ENCODE measurements at places on chromosomes 1 and 21.

GRCh38 chr1:158728510-158729225 is 8.1 kb upstream of the OR6K3 start:
- DNase-seq = no peak

- no peak for DNase-seq
Observed at GRCh38 chr1:154422521-154422920, 17.4 kb downstream of the IL6R start.

GRCh38 chr1:192998536-192998935 is 60.6 kb downstream of the UCHL5 start:
- DNase-seq = no peak

DNA sequence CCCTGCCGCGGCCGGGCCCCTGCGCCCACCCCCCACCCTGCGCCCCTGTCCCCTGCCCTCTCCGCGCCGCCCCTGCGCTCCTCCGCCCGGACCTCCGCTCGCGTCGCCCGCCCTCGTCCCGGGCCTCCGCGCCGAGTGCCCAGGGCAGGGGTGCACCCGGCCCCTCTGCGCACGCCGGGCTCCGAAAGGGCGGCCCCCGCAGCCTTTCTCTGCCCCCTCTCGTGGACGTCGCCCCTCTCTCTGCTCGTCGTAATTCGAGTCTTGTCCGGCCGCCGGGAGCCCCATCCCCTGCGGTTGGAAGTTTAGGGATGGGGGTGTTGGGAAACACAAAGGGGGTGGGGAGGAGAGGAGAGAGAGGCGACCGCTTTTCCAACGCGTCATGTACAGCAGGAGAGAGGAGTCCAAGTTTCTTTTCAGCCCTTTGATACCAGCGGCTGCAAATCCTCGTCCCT is 407 bp downstream of the GALNT2 start:
- no peak for DNase-seq

- DNase-seq = no peak
Observed at GRCh38 chr1:203461717-203462116, 13.9 kb upstream of the PRELP start.

- DNase-seq = no peak
Observed at GRCh38 chr1:48738356-48738755, 38.3 kb downstream of the BEND5 start.

GRCh38 chr1:181737056-181737455 is 253.7 kb downstream of the CACNA1E start:
- DNase-seq = no peak

GRCh38 chr1:5622412-5622811 is 369.8 kb downstream of the NPHP4 start:
- no peak for DNase-seq

DNA sequence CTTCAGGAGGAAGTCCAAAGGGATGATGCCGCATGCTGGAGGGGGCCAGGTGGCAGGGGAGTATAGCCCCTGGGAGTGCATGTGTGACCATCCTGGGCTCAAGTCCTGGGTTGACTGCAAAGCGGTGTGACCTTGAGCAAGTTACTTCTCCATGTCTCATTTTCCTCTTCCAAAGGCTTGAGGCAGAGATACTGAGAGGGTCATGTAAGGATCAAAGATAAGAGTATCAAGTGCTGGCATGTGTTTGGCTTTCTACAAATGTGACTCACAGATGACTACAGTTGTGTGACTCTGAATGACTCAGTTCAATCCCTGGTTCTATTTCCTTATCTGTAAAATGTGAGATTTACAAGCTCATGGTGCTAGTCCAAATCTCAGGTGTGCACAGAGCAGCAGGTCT is 26.1 kb downstream of the PROK1 start:
- no peak for DNase-seq

- no peak for DNase-seq
Observed at GRCh38 chr21:32472890-32473765, 60.6 kb downstream of the EVA1C start.

GRCh38 chr1:6523566-6523965 is 30.7 kb downstream of the NOL9 start:
- no peak for DNase-seq

- DNase-seq = no peak
Observed at GRCh38 chr1:234732671-234733390, 122.9 kb upstream of the IRF2BP2 start.

GRCh38 chr1:26856604-26857469 is 6.1 kb upstream of the SFN start:
- DNase-seq = no peak

DNA sequence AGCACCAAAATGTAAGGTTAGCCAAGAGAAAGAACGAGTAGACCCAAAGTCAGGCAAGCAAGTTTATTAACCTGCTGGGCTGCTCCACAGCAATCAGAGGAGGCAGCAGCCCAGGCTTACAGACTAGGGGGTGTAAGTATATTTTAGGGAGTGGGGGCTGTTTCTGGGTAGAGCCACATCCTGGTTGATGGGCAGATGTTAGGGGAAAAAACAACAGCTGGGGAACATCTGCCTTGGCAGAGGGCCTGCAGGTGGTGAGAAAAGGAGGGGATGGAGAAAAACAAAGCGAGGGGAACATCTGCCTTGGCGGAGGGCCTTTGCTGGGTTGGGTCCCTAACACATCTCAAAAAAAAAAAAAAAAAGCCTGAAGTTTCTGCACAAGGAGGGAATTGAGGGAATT is 9.7 kb upstream of the ZBTB48 start:
- DNase-seq = no peak

GRCh38 chr21:42386034-42386591 is 9.7 kb downstream of the TMPRSS3 start:
- no peak for DNase-seq

GRCh38 chr21:26389971-26390641 is 183.0 kb downstream of the CYYR1 start:
- DNase-seq = no peak

- no peak for DNase-seq
Observed at GRCh38 chr1:111965781-111966443, 23.6 kb downstream of the KCND3 start.

DNA sequence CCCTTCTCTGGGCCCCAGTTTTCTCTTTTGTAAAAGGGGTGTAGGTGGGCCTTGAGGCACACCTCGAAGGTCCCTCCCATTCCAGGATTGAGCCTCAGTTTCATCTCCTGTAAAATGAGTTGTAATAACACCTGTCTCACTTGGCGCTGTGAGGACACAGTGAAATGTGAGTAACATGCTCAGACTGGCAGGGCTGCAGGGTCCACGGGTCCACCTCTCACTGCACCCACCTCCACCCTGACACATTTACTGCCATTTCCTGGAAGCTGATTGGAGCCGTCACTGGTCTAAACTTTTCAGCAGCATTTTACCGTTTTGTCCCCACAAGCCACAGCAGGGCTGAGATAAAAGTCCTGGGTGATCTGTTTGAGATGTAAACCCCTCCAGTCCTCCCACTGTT is 398.0 kb downstream of the PTPRU start:
- DNase-seq = no peak

DNA sequence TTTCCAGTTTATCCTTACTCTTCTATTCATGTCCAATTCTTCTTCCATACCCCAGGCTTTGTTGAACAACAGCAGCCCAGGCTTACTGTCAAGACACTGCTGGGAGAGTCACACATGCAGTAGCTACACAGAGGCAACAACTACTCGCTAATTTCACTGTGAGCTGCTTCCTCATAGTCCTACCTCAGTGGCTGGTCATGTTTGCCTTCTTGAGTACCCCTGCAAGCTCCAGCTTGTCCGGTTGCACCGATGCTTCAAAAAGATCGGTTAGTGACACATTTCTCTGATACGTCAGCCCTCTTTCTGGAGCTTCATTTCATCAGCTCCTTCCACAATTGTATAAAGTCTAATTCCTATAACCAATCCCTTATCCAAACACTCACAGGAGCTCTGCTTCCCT is 246.7 kb upstream of the NFIA start:
- no peak for DNase-seq

DNA sequence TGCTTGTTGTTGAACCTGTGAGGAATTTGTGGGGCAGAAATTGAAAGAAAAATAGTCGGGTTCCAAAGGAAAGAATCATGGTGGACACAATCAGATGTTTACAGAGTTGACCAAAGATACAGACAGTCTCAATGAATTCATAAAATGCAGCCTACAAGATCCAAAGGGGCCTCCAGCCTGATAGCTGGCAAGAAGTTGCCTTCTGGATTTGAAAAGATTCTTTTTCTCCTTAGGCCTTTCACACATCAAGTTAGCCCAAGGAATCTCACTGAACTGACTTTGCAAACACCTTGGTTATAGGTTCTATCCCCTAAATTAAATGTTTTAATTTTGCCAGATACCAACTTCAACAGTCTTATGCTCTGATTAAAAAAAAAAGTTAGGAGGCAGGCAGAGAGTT is 21.5 kb downstream of the SLAMF1 start:
- DNase-seq = no peak

DNA sequence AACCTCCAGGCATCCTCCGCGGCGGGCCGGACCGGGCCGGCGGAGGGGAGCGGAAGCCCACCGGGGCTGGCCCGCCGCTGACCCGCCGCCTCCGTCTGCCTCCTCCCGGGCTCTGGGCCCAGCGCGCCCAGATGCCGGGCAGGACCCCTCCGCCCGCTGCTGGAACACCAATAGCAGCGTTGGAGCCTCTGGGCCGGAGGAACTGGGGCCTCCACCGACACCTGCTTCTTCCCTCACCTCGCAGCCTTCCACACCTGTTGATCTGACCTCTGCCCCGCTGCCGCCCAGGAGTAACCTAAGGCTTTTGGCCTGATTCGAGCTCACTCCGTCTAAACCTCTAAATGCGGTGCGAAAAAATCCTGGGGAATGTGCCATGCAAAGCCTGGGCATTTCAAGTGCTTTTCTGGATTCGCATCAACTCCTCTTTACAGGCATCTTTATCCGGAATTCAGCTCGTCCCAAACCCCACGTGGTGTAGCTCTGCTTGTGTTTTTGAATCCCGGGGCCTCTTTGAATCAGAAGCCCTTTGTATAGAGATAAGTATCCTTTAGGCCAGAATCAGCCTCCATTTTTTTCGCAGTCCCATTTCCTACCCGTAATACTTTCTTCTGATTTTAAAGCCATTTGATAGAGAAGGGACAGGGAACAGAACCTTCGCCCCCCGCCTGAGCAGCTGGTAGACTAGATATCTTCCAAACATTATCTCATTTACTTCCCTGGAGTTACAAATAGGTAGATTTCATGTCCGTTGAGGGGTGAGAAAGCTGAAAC is 680 bp upstream of the CNN3 start:
- no peak for DNase-seq

GRCh38 chr1:203511513-203511912 is 17.6 kb downstream of the OPTC start:
- no peak for DNase-seq

DNA sequence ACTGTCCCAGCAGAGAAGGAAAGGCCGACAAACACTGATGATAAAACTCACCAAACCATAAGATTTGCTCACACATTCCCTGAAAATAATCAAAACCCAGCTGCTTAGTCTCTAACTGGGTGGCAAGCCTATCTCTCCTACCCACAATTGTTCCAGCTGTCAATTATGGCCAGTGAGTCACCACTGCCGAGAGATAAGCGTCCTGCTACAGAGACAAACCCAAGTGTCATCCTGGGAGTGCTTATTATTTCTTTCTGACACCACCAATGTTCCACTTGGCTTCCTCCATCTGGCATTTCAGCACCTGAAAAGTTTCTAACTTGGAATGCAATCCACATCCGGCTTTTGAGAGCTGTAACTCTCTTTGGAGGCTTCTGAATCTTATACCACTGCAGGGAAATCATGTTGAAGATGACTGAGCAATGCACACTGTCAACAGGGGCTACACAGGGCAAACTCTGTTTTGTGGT is 51.5 kb upstream of the VAV3 start:
- DNase-seq = no peak

DNA sequence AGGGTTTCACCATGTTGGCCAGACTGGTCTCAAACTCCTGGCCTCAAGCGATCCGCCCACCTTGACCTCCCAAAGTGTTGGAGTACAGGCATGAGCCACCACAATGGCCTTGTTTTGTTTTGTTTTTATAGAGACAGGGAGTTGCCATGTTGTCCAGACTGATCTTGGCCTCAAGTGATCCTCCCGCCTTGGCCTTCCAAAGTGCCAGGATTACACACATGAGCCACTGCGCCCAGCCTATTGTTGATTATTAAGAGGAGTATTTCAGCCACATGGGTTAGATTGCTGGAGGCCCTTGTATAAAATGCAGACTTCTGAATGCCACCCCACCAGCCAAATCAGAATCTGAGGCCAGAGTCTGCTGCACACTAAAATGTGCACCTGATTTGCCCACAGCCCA is 57.2 kb upstream of the ANGPTL1 start:
- no peak for DNase-seq

DNA sequence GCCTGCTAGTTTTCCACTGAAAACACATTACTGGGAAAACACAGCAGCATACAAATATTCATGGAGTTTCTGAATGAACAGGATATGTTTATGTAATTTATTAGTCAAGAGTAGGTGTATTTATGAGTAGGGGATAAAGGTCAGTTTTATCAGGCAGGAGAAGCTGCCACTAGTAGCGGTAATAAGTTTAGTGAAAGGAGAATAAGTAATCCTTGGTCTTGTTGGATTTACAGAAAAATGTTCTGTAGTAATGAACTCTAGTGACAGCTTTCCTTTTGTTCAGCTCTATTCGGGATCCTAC is 1.2 kb downstream of the MAST2 start:
- DNase-seq = no peak

GRCh38 chr1:112686417-112686816 is 12.0 kb downstream of the MOV10 start:
- no peak for DNase-seq

DNA sequence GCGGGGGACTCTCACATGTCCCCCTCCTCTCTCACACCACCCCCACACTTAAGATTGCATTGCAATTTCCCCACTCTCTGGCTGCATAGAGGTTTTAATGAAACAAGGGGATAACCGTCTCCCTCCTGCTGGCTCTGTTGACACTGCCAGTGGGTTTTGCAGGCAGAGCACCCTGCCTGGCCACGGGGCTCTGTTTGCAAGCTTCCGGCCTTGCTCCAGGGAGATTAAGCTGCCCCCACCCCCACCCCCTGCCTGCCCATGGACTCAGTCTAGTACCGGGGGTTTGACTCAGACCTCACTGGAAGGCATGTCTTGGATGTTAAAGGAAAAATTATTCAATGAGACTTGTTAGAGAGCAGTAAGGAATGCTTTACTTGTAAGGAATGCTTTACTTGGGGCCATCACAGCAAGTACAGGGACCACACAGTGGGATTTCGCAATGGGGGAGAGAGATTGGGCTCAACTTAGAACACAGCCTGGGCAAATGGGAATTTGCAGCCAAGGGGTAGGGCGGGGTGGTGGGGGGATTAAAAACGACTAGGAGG is 101.0 kb downstream of the AJAP1 start:
- no peak for DNase-seq
